Brain pericyte (primary cell): ENCODE measurements at places on chromosomes 1 and 21.
A peak's percentile ranks its signal among the peaks of the same experiment; 100 is the strongest.

DNA sequence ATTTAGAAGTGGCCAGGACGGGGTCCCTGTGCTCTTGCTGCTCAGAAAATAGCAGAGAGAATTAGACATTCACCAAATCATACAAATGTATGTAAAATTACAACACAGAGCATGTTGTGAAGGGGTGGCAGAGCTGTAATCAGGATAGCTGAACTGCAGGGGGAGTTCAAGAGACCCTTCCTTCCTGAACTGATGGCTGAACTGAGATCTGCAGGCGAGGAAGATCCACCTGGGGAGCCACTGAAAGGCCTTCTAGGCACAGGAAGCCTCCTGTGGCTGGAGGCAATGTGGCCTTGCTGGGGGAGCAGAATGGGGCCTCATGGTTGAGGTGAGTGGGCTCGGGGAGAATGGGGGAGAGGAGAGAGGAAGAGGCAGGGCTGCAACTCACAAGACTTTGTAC lies 216.5 kb downstream of the PRDM2 start:
- DNase-seq: no peak

- DNase-seq: peak; percentile 81
Measured at GRCh38 chr21:16419188-16419921, 689.6 kb downstream of the USP25 start.

DNA sequence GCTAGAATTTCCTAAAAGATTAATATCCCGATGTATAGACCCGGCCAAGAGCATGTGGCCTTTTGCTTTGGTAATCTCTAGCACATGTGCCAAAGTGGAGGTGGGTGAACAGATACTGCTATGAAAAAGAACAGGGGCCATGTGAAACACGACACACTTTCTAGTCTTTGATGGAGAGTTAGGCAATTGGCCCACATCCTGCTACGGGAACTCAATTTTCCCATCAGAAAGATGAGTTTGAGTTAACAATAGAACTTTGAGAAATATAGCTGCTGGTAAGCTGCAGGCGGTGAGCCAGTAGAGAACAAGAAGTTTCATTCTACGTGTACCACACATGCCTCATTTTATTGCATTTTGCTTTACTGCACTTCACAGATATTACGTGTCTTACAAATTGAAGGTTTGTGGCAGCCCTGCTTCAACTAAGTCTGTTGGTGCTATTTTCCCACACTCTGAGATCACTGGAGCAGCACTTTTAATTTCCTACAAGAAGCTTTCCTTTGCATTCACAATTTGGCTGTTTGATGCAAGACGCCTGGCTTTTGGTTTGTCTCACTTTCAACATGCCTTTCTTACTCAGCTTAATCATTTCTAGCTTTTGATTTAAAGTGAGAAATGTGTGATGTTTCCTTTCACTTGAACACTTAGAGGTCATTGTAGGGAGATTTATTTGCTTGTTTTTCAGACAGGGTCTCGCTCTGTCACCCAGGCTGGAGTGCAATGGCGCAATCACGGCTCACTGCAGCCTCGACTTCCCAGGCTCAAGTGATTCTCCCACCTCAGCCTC lies 46.3 kb downstream of the HTR6 start:
- no peak for DNase-seq

- DNase-seq: no peak
Measured at GRCh38 chr1:173297798-173298391, 90.8 kb upstream of the TNFSF4 start.

- no peak for DNase-seq
Measured at GRCh38 chr1:234885601-234886000, 243.0 kb downstream of the TOMM20 start.

GRCh38 chr1:201006450-201006849 lies 17.1 kb downstream of the KIF21B start:
- no peak for DNase-seq
